Activated T-cell treated with anti-CD3 and anti-CD28 coated beads for 48 hours (primary cell): ENCODE measurements at places on chromosomes 3 and 15.

GRCh38 chr15:60700437-60700836 is 221.5 kb upstream of the ICE2 start:
- DNase-seq: no peak

DNA sequence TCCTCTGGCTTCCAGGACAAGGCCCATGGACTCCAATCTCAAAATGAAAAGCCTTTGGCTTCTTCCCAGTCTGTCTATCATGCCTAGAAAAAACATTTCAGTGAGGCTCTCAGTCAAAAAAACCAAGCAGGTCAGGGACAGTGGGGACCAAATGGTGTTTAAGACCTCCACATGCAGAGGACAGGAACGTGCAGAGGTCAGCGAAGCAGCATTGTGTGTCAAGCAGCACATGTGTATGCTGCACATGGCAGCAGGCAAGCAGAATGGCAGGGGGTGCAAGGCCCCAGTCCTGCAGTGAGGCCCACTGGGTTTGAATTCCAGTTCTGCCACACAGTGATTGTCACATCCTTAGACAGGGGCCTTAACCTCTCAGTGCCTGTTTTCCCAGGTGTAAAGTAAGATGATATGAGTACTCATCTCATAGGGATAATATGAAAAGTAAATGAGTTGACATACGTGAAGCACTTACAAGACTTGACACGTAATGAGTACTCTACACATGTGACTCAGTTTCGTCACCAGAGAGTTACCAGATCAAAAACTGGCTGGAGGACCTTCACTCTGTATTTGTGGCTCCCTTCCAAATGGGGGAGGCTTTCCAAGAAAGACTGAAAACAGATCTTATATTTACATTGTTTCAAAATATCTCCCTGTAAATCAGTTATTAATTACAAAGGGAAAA is 11.2 kb downstream of the STIMATE start:
- DNase-seq: no peak

GRCh38 chr15:57503911-57504598 is 87.6 kb upstream of the MYZAP start:
- no peak for DNase-seq

GRCh38 chr3:185645596-185646381 is 59.7 kb downstream of the SENP2 start:
- no peak for DNase-seq

DNA sequence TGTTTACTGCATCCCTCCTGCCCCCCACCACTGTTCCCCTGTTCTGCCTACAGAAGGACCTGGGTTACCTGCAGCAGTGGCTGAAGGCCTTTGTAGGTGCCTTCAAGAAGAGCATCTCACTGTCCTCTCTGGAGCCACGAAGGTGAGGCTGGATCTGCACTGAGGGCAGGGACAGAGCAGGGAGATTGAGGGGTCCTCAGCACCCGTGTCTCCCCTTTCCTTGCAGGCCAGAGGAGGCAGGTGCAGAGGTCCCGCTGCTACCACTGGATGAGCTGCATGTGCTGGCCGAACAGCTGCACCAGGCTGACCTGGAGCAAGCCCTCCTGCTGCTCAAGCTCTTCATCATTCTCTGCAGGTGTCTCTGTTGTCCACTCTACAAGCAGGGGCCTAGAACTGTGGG is 9.2 kb downstream of the NBEAL2 start:
- DNase-seq: no peak

DNA sequence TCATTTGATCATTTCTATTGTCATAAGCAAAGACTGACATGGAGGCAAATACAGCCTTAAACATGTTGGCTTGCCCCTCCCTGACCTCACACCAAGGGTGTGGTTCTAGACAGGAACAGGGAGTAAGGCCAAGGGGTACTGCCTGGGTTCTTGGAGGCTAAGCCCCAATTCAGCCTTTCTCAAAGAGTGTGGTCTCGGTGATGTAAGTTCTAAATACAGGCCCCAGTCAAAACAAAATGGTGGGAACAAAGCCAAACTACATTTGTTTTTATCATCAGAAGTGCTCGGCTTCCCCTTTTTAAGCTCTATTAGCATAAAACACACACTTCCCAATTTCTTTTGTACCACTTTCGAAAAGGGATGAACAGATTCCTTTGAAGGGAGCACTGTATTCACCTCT is 129.5 kb downstream of the ATP8B4 start:
- DNase-seq: no peak

- DNase-seq: no peak
These were observed 780 bp upstream of the ACAD9 start for GRCh38 chr3:128878556-128879124.

DNA sequence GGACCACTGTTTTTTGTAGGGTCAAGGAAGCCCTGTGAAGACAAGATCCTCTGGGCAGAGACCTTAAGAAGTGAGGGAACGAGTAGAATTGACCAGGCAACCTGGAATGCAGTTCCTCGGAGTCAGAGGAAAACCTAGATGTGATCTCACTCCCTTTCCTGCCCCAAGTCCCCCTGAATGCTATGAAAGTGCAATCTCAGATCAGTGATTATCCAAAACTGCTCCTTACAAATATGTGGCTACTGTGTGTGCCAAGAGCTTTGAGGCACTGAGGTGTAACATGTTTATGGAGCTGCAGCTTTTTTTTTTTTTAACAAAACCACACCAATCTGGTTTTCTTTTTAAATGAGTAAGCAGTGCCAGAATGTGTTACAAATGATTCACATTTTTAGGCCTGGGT is 35.8 kb downstream of the THSD4 start:
- DNase-seq: no peak

- DNase-seq: no peak
These were observed 51.5 kb downstream of the C3orf20 start for GRCh38 chr3:14726441-14726780.

DNA sequence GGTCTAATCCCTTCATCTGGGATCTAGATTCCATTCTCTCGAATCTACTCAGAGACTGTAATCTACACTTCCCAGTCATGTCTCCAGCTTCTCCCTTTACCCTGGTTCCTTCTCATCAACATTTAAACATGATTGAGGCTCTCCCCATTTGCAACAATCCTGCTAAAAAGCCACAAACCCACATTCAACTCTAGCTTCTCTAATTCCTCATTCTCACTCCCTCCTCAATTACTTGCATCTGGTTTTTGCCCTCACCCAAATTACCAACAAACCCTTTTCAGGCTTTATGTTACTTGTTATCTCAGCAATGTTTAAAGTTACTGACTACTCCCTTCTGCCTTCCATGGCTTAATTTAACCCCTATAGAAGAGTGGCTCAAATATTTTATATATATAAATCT is 11.5 kb downstream of the ETFA start:
- DNase-seq: no peak

GRCh38 chr3:135929670-135930069 is 35.9 kb upstream of the PPP2R3A start:
- no peak for DNase-seq

GRCh38 chr15:36808411-36809160 is 229.2 kb downstream of the CDIN1 start:
- no peak for DNase-seq

DNA sequence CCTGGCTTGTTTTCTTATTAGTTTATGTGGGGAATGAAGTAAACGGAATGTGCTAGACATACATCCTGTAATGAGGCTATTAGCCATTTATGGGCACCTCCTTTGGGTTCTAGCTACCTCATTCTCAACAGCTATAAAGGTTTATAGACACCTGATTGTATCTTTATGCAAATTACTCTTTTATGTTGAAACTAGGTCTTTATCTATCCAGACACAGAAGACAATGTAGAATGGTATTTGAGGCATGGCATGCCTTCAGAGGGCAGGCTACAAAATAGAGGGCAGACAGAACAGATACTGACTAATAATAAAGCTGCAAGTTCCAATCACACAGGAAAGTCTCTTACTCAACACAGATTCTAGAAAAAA is 27.1 kb downstream of the TBC1D2B start:
- no peak for DNase-seq

GRCh38 chr3:186165331-186165730 is 56.4 kb upstream of the ETV5 start:
- no peak for DNase-seq

GRCh38 chr15:100186366-100186765 is 155.4 kb downstream of the ADAMTS17 start:
- no peak for DNase-seq

- no peak for DNase-seq
These were observed 57.2 kb upstream of the USP3 start for GRCh38 chr15:63447017-63447676.

DNA sequence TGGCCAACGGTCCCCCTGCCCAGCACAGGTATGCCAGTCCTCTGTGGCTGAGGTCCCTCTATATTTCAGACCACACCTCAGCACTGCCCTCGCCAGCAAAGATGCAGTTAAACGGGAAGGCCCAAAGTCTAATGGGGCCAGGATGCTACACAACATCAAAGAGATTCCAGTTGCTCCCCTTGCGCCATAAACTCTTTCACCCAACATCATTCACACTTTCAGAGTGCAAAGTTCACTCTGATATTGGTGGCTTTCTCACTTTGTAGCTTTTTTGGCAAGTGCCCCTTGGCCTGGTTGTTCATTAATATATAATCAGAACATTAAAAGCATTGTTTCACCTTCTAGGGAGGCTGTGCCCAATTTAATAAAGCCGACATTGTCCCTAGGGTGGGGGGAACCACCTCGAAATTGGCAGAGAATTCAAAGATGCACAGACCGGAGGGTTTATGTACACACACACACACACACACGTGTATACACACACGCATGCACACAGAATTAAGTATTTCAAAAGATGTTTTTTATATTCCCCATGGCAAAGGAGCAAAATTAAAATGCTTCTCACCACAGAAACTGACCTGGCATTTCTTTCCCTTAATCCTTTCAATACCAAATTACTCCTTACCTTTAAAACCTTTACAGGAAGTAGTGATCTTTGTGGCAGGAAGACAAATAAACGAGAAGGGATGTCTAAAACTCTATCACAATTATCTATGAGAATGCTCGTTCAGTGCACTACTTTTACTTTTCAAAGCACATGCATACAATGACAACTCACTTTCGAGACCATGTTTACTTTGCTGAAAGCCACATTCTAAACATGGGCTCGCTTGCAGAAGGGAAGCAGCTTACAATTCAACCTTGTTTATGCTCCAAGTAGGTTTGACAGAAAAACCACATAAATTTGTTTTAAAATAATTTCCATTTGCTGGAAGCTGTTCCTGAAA is 19.5 kb downstream of the LRIG1 start:
- no peak for DNase-seq

GRCh38 chr15:32838338-32838737 is 120.5 kb downstream of the GREM1 start:
- DNase-seq: no peak

- no peak for DNase-seq
These were observed 43.0 kb upstream of the SEC13 start for GRCh38 chr3:10363935-10364334.

GRCh38 chr3:4741404-4742307 is 237.6 kb upstream of the BHLHE40 start:
- no peak for DNase-seq

DNA sequence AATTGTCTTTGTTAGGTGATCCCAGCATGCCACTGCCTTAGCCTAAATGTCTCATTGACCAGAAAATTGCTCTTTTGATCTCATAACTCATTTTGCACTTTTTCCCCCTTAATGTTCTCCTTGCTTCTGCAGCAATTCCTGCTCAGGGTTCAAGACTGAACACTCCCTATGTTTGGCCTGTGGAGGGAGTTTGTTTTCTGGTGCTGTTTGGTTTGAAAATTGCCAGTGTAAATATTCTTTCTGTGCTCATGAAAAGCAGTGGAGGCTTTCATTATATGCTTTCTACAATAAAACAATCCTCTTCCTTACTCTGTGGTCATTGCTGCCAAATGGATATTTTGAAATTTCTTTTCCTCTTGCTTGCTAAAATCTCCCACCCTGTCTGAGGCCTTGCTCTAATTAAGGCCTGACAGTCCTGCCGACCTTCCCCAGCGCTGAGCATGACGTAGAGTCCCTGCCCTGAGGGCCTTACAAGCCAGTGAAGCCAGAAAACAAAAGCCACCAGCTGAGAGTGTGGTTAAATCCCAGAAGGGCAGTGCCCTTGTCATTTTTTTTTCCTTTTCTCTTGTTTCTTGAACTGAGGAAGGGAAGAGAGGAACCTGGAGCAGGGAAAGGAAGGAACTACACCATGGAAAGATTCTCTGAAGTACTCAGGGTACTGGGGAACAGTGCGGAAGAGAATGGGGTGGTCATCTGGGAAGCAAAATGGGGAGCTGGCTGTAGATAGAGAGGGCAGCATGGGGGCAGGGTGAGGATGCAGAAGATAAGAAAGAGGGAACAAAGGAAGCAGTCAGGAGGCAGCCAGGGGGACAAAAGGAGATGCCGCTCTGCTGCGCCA is 24.8 kb downstream of the ZBTB38 start:
- DNase-seq: no peak

DNA sequence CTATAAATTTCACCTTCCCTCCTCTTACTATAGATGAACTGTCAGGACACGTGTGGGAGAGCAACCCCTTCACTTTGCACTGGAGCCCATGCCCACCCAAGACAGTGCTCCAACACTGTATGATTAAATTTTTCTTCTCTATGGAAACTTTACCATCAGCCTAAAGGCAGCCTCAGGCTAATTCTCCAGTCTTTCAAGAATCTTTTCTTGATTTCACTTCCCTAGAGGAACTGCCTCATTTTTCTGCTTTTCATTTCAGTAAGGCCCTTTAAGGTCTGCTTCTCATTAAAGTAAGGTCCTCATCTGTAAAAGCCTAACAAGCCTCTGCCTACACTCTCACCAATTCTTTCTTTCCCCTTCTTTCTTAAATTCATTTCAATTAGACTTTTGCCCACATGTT is 137.3 kb downstream of the KCNMB2 start:
- no peak for DNase-seq

DNA sequence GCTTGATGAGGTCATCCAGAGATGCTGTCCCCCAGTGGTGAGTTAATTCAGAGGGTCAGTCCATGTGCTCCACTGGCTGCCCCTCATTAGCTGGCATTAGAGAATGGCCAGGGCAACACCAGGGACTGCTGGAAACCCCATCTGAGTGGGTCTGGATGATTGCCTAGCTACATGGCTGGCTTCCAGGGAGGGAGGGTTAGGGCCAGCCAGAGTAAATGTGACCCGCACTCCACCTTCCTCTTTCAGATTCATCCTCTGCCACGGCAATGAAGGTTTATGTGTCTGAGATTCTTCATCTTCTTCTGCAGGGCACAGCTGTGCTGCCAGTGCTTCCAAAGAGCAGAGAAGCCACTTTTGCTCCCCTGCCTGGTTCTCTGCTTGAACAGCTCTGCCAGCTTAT is 391.9 kb downstream of the OCA2 start:
- no peak for DNase-seq

GRCh38 chr3:99526921-99527320 is 111.5 kb upstream of the COL8A1 start:
- no peak for DNase-seq
